ENCODE measurements at places on chromosomes 11 and 22. TPM values are rescaled to one million over a fixed set of nuclear protein-coding genes. Genes with fewer than 3 reads are reported as not detected.

DNA sequence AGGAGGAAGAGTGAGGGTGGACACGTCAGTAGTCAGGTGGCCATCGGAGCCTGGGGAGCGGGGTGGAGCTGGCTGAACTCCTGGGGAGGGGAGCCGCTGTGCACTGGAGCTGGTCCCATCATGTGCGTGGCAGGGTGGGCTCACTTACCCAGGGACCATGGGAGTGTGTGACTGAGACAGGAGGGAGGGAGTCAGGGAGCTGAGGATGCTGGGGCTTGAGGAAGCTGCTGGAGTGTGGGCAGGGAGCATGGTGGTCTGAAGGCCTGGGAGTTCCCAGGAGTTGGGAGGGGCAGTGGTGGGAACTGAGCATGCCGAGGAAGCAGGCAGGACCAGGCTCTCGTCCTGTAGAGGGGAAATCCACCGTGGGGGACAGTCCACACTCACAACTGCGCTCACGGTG is 18.0 kb downstream of the CLDN5 start:
- no peak for DNase-seq

DNA sequence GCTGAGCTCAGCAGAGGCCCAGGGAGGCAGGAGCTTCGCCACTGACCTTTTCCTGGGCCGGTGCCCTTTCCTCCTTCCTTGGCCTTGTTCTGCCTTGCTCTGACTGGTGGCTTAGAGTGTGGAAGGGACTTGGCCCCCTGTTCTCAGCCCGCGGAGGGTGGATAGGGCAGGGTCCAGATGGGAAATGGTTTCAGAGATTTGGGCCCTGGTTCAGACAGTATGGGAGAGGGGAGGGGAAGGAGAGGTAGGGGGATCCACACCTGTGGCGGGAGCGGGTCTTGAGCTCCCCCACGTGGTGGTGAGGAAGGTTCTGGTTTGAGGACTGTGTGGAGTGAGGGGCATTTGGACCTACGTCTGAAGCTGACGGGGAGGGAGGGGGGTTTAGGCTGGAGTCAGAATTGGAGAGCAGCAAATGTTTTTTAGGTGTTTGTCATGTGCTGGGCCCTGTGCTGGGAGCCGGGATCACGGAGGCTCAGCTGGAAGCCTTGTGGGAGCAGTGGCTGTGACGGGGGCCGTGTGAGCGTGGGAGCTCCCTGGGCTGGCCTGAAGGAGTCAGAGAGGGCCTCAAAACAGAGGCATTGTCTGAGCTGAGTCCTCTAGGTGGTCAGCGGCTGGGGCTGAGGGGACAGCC is 27.2 kb downstream of the SHANK3 start:
- DNase-seq: no peak

DNA sequence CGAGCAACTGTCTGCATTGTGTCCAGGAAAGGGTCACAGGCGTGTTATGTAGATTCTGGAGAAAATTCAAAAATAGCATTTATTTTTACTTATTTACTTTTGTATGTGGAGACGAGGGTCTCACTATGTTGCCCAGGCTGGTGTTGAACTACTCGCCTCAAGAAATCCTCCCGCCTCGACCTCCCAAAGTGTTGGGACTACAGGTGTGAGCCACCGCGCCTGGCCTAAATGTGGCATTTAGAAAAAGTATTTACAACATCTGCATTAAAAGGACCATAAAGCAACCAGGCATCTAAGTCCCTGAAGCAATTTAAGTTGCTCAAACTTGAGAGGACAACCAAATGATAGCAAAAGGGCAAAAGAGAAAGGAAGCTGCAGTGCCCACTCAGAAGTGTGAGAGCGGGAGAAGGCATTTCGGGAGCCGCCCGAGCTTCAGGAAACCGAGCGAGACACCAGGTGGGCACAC is 595 bp downstream of the TRIM66 start:
- DNase-seq: no peak

GRCh38 chr11:82818409-82819043 is 81.7 kb downstream of the PRCP start:
- DNase-seq: no peak

The OR4A15 gene
- total RNA-seq: not detected

The FAM181B gene
- total RNA-seq: 0.17 TPM

- no peak for DNase-seq
Measured at GRCh38 chr22:28907311-28908008, 24.1 kb downstream of the ZNRF3 start.

DNA sequence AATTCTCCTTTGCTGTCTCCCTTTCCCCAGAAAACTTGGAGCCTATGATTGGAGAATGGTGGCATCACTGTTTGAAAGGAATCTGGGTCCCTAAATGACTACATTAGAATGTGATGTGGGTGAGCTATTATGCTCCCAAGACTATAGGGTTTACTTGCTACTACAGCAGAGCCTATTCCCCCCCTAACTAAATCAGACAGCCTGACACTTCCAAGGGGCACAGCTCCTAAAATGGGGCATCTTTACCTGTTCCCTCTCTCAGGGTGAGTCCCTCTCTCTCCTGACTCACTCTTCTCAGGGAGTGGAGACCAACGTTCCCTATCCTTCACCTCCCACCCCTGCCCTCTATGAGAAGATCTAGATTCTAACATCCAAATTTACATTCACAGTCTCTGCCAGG is 775 bp upstream of the ISX start:
- no peak for DNase-seq

DNA sequence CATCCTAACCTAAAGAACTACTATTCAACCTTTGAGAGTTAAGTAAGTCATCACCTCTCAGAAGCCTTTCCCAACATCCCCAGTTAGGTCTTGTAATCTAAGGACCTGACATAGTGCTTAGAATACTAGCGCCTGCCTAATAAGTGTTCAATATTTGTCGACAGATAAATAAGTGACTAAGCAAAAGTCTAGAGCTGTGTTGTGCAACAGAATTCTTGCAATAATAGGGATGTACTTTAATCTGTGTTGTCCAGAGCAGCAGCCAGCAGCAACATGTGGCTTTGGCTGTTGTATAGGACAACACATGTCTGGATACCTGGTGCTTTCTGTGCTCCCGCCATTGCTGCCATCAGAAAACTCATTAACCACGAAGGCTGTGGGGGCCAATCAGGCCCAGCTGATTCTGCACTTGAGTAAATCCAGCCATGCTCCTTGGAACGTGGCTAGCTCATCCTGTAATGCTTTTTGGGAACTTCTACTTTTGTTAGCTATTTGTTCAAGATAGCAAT is 66.8 kb upstream of the NTM start:
- no peak for DNase-seq

The FZD4 gene
- 15.7 TPM for total RNA-seq

- no peak for DNase-seq
Measured at GRCh38 chr11:60345489-60345888, 18.4 kb downstream of the MS4A6E start.

DNA sequence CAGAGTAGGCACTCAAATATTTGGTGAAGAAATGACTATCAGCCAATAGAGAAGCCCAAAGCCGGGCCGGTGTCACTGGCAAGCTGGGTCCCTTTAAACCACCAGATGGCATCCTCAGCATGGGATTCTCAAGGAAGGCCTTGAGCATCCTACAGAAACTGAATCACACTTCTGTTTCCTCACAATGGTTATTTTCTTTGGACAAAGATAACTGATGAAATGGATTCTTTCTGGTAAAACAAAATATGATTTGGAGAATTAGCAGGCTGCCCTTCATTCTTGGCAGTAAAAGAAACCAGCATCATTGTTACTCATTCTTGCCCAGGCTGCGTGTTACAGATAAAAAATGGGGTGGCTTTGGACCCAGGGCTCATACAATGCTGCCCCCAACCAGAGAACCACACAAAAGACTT is 30.3 kb upstream of the ASPHD2 start:
- peak; percentile 70 for DNase-seq

The GAS2 gene
- 0.77 TPM for total RNA-seq

DNA sequence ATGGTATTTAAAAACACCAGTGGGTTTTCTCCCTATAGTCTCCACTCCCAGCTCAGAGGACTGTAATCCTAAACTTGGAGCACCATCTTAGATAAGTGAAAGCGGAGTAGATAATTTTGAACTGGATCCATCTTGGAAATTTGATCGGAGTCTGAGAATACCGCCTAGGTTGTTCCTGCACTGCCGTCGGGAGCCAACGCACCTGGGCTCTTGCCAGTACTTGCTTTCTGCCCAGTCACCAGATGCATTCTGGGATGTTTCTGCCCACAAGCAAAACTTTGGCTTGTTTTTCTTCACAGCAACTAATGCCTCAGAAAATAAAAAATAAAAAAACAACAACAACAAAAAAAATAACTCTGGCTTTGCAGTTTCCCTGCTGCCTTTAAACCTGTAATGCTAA is 113.0 kb upstream of the MTMR2 start:
- DNase-seq: peak; percentile 31

GRCh38 chr11:34909955-34910354 is 6.2 kb downstream of the APIP start:
- DNase-seq: no peak

- DNase-seq: peak; percentile 97
Measured at GRCh38 chr11:125170510-125171031, 6.0 kb downstream of the PKNOX2 start.

The DERL3 gene
- total RNA-seq: 0.50 TPM

- peak; percentile 29 for DNase-seq
Measured at GRCh38 chr11:87176044-87176443, 138.3 kb downstream of the TMEM135 start.

DNA sequence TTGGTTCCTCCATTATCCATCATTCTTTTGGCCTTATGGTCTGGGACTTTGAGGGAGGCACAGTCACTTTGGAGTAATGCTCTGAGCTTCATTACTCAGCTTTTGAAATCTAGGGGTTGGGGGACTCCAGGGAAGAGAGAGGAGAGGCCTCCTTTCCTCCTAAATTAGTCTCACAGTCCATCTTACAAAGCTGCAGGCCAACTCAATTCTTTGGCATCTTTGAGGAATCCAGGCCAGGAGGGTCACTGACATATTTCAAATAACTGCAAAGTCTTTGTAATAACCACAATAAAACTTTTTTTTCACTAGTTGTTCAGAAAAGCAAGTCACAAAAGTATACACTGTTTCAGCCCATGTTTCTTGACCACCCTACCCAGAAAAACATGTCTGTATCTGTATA is 73.3 kb upstream of the FAR1 start:
- DNase-seq: peak; percentile 71

- DNase-seq: no peak
Measured at GRCh38 chr22:26008587-26008986, 160.7 kb upstream of the SEZ6L start.

DNA sequence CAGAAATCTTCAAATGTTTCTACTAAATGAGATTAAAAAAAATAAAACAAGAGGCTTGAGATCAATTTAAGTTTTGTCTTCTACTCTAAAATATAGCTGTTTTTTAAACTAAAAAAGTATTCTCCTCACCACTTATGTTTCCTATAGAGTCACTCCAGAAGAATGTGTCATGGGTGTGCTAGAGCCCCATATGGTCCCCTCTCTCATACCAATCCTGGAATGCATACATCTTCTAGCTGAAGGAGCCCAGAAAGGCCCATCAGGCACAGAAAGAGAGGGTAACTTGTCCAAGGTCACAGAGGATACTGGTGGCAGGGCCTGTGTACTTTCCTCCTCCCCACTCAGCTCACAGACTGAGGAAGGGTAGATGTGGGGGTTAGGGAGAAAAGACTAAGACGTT is 34.4 kb downstream of the RELT start:
- no peak for DNase-seq

The NXPE1 gene
- total RNA-seq: not detected

The VSTM5 gene
- 0.51 TPM for total RNA-seq

DNA sequence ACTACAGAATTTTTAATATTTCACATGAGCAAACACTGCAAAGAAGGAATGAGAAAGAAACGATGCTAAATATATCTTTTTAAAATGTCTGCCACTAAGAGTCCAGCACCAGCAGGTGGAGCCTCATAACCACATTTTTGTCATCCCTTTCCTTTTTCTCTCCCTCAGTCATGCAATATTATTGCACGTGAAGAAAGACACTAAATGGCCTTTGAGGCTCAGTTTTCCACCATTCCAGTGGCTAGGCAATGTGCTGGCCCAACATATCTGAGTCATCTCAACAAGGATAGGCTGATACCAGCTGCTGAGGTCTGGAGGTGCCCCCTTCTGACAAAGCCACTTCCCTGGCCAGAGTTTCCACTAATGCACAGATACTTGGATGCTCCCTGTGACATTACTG is 1.8 kb downstream of the ALKBH8 start:
- peak; percentile 69 for DNase-seq

The HSPB2 gene
- 2.8 TPM for total RNA-seq

- DNase-seq: no peak
Measured at GRCh38 chr11:16286095-16286494, 70.3 kb downstream of the SOX6 start.

GRCh38 chr22:37967637-37968451 is 14.3 kb downstream of the POLR2F start:
- no peak for DNase-seq

The WBP2NL gene
- total RNA-seq: 1.8 TPM

GRCh38 chr22:40426594-40427333 is 56.4 kb downstream of the SGSM3 start:
- peak; percentile 55 for DNase-seq

DNA sequence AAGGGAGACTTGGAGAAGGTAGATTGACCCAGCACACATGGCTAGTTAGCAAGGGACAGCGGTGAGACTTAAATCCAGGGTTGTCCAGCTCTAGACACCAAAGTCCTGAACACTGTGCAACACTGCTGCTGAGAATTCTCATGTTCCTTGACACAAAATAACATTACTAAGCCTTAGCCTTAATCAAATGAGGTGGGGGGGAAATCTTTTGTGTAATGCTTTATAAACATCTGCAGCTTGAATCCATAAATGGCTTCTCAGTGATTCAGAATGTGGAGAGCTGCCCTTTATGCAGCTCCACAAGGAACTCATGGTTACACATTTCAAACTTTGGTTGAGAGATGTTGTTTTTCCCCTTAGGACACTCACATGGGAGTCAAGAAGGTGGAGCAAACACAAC is 80.0 kb downstream of the CD44 start:
- peak; percentile 75 for DNase-seq

DNA sequence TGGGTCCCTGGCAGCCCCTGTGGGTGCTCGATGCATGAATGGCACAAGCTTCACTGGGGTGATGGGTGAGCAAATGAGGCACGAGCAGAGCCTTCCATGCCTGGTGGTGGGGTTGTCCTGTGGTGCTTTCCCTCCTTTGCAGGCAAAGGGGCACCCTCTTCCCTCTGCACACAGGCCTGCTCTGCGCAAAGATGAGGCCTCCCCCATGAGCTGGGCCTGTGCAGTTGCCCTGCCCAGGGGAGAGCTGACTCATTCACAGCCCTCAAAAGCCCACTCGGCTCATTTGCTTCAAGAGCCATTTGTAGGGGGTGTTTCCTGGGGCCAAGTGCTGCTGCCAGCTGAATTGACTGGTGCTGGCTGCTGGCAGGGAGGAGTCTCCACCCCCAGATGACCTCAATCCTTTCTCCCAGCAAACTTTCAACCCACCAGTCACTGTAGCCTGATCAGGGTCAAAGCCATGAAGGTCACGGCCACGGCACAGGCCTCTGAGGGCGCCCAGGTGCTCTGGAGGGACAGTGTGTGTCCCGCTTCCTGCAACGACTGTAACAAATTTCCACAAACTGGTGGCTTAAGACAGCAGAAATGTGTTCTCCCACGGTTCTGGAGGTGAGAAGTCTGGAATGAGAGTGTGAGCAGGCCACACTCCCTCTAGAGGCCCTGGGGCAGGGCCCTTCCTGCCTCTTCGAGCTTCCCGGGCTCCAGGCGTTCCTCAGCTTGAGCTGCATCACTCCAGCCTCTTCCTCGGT is 48.8 kb upstream of the ANO1 start:
- DNase-seq: no peak
